ENCODE measurements at places on chromosomes 16 and 17.
A peak's percentile ranks its signal among the peaks of the same experiment; 100 is the strongest.

- no peak for DNase-seq
These were observed 1.2 kb downstream of the HS3ST4 start for GRCh38 chr16:25692742-25693508.

DNA sequence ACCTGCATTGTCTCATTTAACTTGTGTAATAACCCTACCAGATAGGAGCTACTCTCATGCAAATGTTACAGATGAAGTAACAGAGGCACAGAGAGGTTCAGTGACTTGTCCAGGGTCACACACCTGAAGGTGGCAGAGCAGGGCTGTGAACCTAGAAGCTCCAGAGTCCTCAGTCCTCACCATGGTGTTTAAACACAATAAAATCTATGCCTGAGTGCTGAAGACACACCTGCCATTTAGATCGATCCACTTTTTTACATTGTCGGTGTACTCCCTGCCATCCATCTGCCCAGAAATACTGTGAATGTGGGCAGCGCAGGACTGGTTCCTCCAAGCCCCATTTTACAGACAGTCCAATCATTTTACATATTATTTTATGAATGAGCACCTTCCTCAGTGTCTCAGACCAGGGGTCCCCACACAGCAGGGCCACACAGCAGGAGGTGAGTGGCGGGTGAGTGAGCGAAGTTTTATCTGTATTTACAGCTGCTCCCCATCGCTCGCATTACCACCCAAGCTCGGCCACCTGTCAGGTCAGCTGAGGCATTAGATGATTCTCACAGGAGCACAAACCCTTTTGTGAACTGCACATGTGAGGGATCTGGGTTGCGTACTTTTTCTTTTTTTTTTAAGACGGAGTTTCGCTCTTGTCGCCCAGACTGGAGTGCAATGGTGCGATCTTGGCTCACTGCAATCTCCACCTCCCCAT is 5.6 kb downstream of the IL4R start:
- DNase-seq: no peak

- no peak for DNase-seq
These were observed 24.4 kb upstream of the ERCC4 start for GRCh38 chr16:13895516-13895915.

DNA sequence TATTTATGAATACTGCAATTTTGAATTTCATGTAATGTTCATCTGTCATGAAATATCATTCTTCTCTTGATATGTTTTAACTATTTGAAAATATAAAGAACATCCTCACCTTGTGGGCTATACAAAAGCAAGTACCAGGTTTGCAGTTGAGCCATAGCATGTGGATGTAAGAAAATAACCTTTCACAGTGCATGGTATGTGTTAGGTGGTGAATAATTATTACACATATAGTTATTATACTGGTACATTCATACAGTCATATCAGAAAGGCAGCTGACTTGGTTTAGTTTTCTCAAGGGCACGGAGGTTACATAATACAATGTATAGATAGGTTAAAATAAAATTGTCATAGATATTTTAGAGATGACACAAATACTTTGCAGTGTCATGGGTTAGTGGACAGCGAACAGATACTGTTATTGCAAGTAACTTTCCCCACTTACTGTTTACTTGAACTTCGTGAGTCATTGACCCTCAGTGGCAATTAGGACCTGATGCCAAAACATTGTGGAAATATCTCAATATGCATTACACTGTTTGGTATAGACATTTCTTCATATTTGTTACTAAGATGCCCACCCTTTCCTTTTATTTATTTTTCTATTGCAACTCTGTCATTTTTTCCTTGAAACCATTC is 445.4 kb upstream of the GOT2 start:
- no peak for DNase-seq

DNA sequence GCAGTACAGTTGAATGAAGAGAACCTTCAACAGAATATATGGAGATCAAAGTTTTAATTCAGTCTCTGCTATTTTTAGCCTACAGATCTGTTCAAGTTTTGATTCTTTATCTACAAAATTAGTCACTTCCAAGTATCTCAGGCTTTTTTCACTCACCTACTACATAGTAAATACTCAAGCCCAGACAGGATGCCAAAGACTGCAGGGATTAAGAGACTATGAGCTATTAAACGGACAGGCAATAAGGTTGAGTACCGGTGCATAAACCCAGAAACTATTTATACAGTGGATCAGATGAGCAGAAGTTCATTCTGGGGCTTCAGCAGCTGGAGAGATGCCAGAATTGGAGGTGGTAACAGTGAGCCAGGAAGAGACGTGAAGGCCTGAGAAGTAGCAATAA is 18.7 kb upstream of the OR3A1 start:
- no peak for DNase-seq

DNA sequence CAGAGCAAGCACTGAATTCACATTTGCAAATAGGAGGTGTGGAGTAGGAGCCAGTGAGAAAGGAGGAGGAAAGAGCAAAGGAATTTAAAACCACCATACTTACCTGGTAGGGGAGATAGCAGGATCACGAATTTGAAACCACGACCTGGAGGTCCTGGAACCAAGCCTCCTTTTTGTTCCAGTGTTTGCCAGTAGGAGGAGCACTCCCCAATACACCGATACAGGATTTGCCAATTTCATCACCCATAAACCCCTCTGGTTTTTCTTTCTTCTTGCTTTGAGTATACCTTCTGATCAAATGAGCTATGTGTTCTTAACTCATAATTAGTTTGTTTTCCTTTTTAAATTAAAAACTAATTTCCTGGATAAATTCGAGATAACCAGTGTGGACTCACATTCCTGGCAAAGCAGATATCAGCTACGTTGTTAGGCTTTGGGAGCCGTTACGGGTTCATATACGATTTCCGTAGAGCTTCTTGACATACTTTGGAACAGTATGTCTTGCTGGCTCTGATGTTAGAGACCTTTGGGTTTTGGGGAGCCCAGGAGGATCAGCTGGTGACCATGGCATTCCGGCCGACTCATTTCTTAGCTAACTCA is 22.7 kb downstream of the BCO1 start:
- peak; percentile 5 for DNase-seq

GRCh38 chr16:26672206-26672605 is 394.5 kb upstream of the C16orf82 start:
- DNase-seq: no peak

GRCh38 chr17:78798695-78799559 is 16.9 kb upstream of the CYTH1 start:
- DNase-seq: no peak

DNA sequence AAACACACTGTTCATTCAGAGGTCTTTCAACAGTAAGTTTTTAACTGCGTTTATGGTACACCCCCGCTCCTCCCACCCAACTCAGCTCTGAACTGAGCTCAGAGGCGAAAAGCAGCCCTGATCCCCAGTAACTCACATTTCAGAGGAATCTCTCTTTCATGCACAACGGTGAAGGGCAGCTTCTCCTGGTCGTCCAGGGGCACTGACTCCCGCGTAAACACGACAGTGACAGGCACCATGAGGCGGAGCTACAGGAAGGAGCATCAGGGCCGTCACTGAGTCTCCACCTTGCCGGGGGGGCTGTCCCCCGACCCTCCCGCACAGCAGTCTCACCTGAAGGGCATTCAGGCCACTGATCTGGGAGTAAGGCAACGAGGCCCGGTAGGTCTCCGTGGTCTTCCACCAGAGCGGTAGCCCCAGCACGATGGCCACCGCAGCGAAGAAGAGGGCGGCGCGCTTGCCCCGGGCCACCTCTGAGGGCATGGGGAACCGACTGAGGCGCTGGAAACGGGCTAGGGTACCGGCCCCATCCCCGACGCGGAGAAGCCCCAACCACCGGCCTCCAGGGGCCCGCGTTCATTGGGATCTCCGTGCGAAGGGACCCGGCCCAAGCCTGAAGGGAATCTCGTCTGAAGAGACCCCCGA is 486 bp downstream of the PIGS start:
- peak; percentile 40 for DNase-seq

DNA sequence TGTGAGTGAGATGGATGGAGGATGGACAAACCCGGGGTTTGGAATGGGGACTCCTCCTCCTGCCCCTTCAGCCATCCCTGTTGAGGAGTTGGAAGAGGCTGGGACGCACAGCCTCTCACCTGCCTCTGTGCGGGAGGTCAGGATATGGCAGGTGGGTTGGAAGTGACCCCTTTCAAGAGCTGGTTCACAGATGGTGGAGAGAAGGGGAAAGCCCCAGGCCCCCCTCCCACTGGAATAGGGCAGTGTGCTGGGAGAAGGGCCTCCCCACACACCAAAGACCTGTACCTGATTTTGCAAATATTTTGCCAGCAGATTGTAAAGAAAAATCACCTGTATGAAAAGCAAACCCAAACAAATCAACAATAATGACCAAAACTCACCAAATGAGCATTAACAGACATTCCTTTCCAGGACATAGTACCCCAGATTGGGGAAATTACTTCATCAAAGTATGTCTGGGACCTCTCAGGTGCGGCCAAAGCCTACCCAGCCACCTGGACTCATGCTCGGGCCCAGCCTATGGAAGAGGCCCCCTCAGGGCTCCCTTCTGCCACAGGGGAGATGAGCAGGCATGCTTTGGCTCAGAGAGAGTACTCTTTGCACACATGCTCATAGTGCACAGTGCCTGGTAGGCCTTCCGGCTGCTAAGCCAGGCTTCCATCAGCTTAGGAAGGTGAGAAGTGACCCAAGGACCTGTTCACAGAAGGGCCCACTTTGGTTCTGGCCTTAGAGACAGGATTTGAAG is 7.8 kb downstream of the SLC47A2 start:
- no peak for DNase-seq

DNA sequence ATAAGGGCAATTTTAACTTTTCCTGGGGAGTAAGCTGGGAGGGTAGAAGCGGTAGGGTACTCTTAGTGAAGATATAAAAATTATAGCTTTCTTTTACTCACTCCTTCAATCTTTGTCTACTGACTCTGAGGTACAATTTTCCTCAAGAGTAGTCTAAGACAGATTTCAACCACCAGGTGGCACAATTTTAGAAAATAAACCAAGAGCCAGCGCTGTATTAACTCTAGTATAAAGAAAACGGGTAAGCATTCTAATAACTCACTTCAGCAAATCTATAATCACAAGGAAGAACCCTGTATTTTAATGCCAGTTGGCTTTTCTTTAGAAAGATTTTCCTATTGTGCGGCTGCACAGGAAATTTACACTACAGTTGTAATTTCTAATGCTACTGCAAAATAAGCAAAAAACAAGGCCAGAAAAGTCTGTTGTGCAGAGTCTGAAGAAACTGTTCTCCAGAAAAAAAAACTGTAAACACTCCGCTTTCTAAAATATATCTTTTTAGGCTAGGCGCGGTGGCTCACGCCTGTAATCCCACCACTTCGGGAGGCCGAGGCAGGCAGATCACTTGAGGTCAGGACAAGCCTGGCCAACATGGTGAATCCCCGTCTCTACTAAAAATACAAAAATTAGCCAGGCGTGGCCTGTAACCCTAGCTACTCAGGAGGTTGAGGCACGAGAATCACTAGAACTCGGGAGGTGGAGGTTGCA is 1.9 kb downstream of the CMC2 start:
- DNase-seq: no peak

DNA sequence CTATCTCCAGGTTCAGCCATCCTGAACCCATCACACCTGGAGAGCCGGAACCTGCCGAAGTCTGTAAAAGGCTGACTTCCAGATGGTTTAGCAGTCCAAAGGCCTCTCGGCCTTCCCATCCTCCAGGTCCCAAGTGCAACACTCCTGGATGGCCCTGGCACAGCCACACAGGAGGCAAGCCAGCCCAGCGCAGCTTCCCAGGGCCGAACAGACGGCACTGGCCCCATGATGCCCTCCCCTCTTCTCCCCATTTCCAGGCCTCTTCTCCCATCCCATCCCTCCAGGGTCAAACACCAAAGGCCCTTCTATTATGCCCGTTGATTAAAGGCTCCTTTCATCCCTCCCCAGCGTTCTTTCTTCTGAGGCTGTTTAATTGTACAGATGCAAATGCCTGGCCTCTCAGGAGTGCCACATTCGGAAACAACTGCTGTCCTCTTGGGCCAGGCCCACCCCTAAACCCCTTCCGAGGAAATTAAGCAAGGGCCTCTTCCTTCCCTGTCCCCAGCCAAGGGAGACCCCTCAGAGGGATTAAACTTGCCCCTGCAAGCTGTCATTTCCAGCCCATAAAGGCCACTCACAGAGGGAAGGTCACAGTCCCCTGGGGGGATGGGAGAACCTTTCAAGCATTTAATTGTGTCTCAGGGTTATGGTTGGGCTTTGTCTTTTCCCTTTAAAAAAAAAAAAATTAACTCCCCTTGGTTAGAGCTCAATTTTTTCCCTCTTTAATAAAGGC is 30.8 kb downstream of the AXIN2 start:
- DNase-seq: no peak

GRCh38 chr16:72112906-72113615 is 19.4 kb downstream of the DHX38 start:
- no peak for DNase-seq

- no peak for DNase-seq
These were observed 178.1 kb downstream of the CNTNAP4 start for GRCh38 chr16:76455257-76455656.

DNA sequence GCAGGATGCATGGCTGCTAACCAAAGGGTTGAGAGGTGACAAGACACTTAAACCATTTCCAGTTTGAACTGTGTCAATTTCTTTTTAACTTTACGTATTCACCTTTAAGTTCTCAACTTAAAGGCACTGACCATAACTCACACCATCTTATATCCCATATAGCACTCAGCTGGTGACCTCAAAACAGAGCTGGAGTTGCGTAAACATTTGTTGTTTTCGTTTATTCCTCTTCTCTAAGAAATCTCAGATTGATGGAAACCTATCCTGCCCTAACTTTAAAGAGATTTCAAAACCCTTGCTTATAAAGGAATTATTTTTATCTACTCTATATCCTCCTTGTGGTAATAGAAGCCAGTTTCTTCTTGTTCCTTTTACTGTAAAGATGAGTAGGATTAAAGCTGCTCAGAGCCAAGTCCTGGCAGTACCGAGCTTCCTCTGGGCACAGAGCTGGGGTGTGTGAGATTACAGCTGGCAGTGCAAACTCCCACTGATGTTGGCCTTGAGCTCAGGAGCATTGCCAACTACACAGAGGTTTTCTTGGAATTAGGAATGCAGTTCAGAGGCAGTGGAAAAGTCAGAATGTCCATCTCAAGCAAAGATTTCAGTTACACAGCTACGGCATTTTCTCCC is 1.3 kb downstream of the KCTD2 start:
- no peak for DNase-seq

DNA sequence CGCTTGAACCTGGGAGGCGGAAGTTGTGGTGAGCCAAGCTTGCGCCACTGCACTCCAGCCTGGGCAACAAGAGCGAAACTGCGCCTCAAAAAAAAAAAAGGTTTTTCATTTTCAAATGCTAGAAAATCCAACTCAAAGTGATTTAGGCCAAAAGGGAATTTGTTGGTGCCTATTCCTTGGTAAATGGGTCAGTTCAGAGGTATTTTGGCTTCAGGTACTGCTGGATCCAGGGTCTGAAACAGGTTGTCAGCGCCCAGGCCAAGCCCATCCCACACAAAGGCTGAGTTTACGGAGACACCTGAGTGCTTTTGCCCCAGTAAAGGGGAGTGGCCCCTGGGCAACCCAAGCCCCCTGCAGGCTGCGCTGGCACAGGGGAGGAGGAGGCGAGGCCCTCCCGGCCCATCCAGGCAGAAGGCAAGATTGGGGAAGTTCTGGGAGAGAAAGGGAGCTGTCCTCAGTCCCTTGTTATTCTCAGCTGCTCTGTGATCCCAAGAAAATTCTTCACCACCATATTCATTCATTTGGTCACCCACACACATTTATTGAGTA is 8.5 kb upstream of the JPH3 start:
- no peak for DNase-seq
